Hair follicular keratinocyte (primary cell): ENCODE measurements at places on chromosomes 5 and 9. TPM values are rescaled to one million over a fixed set of nuclear protein-coding genes. Genes with fewer than 3 reads are reported as not detected.

Gene FGFR4
- total RNA-seq, result 6.0 and 8.5 TPM in 2 replicates

Gene PDZD2
- 3.0 and 5.1 TPM in 2 replicates for total RNA-seq

Gene LURAP1L
- total RNA-seq, result 3.3 and 10.3 TPM in 2 replicates

Gene LIX1
- total RNA-seq, result under 0.01 TPM in 1 of 2 replicates, not detected in the other

Gene CCDC152
- total RNA-seq, result 4.5 and 5.3 TPM in 2 replicates

Gene FBP1
- not detected in 2 replicates for total RNA-seq

Gene ANKRD34B
- total RNA-seq, result not detected in 2 replicates

Gene CCDC171
- total RNA-seq, result 0.47 and 0.49 TPM in 2 replicates
